ENCODE measurements at places on chromosomes 11 and 22.

DNA sequence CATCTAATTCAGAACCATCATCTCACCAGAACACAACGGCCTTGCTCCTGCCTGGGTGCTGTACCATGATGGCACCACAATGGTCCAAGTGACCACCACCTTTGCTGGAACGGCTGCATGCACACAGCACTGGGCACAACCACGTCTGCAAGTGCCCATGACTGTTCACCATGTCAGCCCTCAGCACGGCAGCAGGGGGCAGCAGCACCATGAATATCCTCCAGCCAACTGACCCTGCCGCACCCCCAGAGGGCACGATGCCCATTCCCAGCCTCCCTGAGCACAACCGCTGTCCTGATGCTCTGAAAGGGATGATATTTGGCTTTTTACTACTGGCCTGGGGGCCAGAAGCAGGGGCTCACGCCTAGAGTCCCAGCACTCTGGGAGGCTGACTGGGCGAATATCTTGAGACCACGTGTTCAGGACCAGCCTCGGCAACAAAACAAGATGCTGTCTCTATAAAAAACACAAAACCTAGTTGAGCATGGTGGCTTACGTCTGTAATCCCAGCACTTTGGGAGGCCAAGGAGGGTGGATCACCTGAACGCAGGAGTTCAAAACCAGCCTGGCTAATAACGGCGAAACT lies 25.7 kb downstream of the DRD4 start:
- DNase-seq: no peak

DNA sequence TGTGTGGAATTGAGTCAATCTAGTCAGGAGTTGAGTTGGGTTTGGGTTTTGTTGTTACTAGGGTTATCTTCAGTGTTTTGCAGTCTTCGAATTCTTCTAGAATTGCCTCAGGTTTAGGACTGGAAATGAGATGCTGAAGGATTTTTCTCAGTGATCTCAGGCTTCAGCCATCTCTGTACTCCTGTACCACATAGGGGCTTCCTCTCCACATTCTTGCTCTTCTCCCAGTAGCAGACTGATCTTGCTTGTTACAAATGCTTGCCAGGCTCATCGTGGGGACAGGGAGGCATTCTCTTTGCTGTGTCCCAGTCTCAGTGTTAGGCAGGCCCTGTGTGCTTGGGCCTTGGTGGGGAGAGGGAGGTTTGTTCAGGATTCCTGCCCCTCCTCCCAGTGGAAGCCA lies 96.1 kb downstream of the LRRC32 start:
- DNase-seq: no peak

DNA sequence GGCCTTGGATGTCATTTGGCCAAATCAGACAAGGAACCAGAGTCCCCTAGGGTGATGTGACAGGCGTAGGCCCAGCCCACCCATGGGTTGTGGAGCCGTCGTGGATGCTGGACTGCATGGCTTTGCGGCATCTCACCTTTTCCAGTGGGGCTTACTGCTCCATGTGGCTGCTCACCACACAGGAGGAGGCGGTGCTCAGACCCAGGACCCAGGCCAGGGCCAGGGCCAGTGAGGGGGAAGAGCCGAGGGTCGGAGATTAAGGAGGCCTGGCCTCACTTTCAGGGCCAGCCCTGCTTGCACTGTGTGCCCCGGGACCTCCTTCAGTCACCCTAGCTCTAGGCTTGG lies 105.6 kb downstream of the ST3GAL4 start:
- DNase-seq: no peak

DNA sequence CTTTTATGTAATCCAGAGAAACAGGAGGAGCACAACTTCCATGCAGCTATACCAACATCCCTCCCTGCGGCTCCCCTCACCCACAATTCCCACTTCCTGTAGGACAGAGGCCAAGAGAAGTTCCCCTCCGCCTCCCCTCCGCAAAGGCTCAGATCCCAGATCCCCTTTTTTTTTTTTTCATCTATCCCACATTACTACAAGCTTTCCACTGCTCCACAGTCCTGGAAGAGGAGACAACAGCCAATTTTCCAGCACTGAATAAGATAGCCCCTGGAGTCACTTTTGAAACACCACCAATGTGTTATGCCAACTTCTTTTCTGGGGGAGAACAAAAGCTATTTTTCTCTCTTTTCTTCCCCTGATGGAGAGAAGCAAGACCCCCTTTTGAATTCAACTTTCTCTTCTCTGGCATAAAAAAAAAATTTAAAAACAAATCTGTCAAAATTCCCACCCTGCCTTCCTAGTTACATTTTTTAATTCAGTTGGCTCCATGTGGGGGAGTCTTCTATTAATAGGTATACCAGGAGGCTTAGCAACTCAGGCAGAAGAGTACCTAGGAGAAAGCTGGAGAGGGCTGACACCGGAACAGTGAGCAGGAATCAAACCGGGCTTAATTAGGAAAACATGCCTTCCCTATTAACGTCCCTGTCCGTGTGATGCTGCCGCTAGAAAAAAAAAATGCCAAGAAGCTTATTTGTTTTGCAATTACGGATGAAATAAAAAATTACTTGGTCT lies 543.4 kb downstream of the BUD13 start:
- DNase-seq: no peak

GRCh38 chr11:96506953-96507354 lies 117.1 kb downstream of the JRKL start:
- no peak for DNase-seq

GRCh38 chr11:76705826-76706225 lies 35.3 kb upstream of the LRRC32 start:
- no peak for DNase-seq

DNA sequence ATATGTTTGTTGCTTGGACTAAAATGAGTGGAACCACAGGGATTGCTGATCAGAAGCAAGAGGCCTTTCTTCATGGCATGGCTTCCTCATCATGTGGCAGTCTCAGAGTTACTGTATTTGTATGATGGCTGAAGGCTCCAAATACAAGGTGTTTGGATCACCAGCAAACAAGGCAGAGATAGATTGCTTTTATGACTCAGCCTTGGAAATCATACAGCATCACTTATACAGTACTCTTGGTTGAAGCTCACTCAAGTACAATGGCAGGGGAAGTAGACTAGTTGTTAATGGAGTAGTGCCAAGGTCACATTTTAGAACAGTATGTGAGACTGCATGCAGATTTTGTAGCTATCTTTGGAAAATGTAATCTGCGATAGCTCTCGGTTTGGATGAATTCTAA lies 16.6 kb downstream of the CAPRIN1 start:
- no peak for DNase-seq

DNA sequence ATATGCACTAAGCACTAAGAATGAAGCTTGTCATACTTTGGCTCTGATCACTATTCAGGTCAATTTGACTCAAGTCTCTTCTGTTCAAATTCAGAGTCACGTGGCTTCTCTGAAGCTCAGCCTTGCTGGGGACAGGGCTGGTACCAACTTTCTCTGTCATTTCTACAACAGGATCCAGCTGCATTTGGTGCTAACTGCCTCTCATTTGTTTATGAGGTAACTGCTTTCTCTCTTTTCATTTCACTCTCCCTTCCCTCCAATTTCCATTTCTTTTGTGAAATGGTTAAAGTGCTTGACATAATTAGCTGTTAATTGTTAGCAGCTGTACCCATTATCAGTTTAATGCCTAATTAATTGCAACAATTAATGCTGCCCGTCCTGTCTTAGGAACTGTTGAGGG lies 259.7 kb upstream of the PLET1 start:
- DNase-seq: no peak

DNA sequence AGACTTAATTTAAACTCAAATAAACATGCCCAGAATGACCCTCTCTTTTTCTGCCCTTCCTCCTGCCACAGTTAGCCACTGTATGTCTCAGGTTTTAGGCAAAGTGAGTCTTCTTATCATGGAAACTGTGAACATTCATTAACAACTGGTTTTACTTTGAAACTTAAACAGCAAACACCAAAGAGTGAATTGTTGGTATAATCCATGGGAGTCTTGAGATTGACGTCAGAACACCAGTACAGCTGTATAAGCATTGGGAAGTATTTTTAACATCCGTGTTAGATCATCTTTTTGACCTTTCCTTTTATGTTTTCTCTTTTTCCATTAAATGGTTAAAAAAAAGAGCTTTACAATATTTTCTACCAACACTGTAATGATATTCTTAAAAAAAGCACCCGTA lies 38.9 kb downstream of the ARHGEF12 start:
- no peak for DNase-seq

DNA sequence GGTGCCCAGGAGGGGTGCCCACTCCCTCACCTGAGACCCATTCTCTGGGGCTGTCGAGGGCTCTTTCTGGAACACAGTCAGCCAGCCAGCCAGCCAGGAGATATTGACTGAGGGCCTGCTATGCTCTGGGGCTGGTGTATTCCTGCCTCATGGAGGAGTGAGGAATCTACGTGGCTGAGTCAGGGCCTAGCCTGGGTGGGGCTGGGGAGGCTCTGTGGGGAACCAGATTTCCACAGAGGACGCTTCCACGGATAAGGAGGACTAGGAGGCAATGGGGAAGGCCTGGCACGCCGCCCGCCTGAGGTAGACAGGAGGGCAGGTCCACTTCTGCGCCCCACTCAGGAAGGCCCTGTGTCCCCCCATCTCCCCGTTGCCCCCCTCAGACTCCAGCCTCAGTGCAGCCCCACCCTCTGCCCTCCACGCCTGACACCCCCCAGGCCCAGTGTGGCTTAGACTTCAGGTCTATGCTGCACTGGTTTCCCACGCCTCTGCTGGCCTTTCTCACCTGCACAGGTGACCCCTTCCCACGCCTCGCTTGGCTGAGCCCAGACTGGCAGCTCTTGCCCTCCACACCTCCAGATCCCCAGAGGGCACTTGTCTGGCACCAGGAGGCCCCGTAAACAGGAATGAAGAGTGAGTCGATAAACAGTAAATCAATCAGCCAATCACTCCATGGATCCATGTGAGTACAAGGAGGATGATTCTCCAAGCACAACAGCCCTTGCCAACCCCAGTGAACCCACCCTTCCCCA lies 37.5 kb downstream of the MACROD1 start:
- DNase-seq: no peak

GRCh38 chr11:20126724-20127123 lies 33.6 kb downstream of the DBX1 start:
- no peak for DNase-seq

GRCh38 chr22:42800451-42801251 lies 56.4 kb downstream of the ARFGAP3 start:
- DNase-seq: no peak

- no peak for DNase-seq
Observed at GRCh38 chr11:15519124-15519791, 404.5 kb downstream of the INSC start.

DNA sequence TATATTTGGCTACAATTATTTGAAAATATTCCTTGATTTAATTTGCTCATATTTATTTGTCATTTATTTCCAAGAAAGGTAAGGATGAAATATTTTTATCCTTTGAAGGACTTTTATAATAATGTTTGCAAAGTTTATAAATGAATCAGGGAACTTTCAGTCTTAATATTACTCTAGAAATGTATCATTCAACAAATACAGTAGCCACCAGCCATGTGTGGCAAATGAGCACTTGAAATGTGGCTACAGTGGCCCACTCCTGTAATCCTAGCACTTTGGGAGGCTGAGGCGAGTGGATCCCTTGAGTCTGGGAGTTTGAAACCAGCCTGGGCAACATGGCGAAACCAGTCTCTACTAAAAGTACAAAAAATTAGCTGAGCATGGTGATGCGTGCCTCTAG lies 20.3 kb upstream of the PHF21A start:
- DNase-seq: no peak

DNA sequence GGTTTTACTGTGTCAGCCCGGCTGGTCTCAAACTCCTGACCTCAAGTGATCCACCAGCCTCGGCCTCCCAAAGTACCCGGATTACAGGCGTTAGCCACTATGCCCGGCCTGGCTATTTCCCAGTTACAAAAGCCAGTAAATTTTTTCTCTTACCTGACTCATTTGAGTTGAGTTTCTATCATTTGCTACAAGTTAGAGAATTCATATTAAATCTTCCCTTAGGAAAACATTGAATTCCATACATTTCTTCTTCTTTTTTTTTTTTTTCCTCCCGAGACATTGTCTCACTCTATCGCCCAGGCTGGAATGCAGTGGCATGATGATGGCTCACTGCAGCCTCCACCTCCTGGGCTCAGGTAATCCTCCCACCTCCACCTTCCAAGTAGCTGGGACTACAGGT lies 26.0 kb downstream of the CHEK2 start:
- no peak for DNase-seq

DNA sequence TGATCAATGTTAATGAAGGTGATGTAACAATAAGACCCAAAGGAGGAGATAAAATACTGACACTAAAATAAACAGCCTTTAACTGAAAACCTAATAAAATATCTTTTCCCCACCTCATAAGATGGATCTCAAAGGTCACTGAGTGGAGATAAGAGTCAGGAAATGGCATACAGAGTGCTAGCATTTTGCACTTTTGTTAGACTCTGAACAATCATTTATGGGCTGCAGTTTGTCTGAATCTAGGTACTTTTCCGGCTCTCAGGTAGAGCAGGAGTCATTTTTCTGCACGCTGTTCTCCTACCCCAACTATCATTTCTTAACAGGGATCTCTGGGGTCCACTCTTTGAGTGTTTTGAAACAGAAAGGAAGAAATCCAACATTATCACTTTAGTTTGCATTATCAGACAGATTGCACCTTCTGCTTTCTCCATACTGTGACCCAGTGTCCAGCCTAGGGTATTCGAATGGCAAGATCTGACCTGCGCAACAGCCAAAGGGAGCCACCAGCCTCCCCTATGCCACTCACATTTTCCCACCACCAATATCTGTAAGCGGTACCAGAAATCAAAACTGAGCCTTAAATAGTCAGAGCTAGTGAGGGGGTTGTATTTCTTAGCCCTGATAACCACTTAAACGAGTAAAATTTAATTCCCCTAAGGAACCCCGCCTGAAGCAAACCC lies 863 bp downstream of the SIAE start:
- DNase-seq: no peak

DNA sequence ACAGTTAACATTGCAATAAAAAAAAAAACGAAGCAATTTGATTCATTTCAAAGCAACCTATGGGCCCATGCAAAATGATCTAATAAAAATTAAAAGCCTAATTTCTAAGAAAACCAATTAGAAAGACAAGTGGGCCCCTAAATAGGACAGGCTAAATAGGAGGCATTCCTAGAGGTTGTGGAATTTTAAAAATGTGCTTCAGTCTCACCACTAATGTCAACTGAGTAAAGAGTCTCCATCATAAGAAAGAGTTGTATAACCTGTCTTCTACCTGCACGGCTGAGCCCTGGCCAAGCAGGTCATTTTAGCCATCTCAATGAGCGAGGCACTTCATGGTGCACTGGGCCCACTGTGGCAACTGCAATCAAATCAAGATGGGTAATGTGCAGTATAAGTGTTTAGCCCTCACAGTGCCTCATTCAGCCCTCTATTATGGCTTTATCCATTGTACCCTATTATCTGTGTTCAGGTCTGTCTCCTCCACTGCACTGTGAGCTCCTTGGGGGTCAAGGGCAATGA lies 76.4 kb downstream of the PRSS23 start:
- DNase-seq: no peak

DNA sequence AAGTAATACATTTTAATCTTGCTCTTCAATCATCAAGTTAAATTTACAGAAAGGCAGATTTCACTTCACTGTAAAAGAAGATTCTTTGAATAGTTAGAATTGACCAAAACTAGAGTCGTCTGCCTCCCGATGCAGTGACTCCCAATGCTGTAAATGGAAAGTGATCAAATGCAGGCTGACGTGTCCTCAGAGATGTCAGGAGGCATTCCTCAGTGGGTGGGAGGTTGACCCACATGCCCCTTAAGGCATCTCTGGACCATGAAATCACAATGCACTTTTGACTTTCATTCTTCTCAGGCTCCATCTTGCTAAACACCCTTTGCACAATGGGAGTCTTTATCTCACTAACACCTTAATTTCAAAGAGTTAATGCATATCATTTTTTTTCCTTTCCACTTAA lies 19.0 kb upstream of the CECR2 start:
- no peak for DNase-seq

Measured in fibroblast of skin of left biceps (primary cell).